ENCODE measurements at places on chromosomes 4 and X.

GRCh38 chr4:116064331-116064730, 950.9 kb upstream of the NDST4 start:
- DNase-seq: no peak

DNA sequence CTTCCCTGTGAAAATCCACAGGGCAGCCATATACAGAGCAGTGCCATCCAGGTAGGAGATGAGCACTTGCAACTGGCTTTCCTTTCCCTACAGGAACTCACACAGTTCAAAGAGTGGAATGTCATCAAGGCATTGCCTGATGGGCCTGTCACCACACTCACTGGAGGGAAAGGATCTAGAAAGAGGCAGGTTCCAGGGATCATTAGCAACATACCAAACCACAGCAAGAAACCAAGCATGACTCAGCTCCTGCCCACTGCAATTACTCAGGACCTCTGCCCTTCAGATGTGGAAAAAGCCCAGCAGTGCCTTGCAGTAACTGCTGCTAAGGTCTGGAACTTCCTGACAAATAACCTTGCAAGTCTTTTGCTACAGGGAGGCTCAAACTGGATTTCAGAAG, 101.2 kb downstream of the ZNF674 start:
- DNase-seq: no peak

DNA sequence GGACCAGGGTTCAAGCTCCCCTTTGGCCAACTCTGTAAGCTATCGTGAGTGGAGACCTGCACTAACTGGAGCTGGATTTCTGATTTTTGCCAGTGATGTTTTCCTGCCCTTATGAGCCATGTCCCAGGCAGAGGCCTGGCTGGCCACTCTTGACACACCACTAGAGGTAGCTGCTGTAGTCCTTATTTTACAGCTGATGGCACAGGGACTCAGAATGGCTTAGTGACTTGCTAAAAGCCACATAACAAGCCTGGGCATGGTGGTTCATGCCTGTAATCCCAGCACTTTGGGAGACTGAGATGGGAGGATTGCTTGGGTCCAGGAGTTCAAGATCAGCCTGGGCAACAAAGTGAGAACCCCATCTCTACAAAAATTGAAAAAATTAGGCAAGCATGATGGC, 33.4 kb downstream of the CYTL1 start:
- no peak for DNase-seq

GRCh38 chrX:68440940-68441339, 7.6 kb upstream of the OPHN1 start:
- peak; percentile 11 for DNase-seq

- no peak for DNase-seq
These were observed 11.3 kb upstream of the GLUD2 start for GRCh38 chrX:121036137-121036536.

DNA sequence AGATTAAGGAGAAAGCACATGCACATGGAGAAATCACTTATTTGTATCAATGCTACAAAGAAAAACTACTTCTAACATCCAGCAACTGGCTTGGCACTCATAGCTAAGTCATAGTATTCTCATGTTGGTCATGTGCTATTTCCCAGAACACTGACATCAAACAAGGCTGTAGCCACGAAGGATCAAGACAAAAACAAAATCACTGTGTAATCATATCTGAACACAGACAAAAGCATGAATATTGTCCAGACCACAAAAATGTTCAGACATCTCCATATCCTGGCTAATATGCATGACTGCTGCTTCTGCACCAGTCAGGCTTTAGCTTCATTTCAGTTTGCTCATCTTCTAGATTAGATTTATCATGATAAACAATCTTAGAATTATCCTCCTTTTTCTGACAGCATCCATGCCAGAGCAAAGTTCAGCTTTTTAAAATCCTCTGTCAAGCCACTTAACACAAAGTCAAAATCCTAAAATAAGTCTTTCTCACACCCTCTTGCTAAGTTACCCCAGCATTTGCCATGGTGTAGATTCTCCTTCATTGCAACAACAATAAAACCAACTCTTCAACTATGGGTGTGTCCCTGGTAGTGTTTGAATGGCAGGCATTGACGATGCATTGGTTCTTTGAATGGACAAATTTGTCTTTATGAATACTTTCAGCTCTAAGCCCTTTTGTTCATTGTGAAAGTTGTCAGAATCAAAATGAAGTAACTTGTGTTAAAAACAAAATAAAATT, 39.1 kb upstream of the NPFFR2 start:
- no peak for DNase-seq

DNA sequence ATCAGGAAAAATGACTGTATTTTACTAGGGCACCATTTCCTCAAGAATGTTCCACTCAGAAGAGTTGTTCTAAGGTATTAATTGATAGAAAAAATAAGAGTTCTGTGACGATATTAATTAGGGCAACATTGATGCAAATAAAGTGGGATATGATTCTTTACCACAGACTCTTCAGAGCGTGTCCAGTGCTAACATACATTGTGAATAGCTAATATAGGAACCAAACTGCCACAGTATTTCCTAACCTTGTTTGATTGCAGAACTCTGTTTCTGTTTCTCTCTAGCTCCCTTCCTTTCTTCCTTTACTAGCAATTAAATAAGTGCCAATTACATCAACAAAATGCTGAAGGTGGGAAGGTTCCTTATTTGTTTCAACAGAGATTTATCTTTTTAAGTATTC, 154.1 kb upstream of the CPEB2 start:
- no peak for DNase-seq

- no peak for DNase-seq
These were observed 10.3 kb upstream of the RAB33B start for GRCh38 chr4:139443661-139444060.

- DNase-seq: no peak
These were observed 9.4 kb upstream of the CDS1 start for GRCh38 chr4:84573385-84574068.

DNA sequence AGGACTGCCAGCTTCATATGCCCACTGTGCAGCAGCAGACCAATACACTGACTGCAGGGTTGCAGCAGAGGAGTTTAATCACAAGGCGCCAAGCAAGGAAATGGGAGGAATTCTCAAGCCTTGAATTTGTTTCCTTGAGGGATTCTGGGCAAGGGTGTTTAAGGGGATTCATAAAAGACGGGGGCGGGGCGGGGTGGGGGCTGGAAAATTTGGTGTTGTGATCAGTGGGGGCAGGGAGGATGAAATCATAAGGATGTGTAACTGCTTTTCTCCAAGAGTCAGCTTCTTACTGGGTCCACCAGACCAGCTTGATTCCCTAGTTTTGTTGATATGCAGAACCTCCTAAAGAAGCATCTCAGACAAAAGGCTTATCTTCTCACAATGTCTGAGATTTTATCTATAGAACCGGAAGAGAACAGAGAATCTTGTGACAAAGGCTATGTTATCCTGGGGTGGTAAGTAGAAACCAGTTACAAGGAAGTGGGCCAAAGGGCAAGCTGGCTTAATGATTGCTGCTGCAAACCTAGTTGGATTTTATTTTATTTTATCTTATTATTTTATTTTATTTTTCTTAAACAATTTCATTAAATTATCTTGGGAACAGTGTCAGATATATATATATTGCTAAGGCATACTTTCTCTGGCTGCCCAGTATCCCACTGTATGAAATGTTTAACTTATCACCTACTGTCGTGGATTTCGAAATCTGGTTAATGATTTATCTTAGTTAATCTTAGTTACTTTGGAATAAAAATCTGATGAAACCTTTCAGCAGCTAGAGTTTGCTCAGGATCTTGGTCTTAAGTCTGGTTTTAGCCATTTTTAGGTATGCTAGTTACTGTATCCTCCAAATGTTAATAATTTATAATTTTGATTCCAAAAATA, 276.4 kb downstream of the RPA4 start:
- no peak for DNase-seq

DNA sequence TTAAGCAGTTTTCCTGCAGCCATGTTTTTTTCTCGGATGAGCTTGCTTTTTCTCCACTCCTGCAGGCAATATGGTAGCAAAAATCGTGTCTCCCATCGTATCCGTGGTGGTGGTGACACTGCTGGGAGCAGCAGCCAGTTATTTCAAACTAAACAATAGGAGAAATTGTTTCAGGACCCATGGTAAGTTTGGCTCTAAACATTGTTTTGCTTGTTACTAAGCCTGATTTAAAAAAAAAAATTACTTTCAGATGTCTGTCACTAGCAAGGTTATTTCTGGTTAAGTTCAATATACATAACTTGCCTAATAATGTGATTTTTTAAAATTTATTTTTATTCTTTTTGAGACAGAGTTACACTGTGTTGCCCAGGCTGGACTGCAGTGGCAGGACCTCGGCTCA, 17.5 kb upstream of the GYG2 start:
- no peak for DNase-seq

DNA sequence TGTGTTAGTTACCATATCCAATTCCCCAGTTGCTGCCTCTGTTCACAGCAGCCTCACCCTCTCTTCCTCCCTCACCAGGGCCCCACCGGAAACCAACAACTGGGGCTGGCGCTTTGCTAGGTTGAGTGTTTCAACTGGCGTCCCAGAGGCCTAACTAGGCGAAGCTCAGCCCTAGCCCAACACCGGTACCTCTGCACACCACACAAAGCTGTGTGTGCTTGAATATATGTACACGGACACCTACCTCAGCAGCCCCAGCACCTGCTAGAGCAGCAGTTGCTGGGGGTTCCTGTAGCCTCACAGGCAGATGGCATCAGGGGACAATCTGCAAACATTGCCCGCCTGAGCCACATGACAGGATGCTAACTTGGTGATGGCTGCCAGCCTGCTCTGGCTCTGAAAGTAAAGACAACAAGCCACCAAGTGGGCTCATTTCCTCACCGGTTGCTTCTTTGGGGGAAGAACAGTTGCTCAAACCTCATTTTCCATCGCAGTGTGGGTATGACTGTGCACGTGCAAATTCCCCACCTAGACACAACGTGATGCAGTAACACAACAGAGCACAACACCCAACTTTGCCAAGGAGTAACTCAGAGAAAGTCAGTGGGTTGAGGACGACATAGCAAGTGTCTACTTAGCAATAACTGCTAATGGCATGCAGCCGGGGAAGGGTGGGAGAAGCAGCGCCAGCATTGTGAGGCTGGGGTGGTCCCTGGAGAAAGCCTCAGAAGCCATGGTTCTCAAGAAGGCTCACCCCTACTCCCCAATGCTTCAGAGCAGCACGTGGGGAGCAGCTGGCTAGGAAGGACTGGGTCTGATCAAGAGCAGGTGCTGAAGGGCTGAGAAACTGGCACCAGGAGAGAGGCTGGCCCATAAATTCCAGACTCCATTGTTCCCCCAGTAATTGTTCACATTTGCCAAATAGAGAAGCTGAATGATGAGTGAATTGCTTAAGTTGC, 139.5 kb downstream of the SH3KBP1 start:
- DNase-seq: no peak

GRCh38 chr4:139676913-139677585, 11.4 kb downstream of the MGST2 start:
- no peak for DNase-seq

DNA sequence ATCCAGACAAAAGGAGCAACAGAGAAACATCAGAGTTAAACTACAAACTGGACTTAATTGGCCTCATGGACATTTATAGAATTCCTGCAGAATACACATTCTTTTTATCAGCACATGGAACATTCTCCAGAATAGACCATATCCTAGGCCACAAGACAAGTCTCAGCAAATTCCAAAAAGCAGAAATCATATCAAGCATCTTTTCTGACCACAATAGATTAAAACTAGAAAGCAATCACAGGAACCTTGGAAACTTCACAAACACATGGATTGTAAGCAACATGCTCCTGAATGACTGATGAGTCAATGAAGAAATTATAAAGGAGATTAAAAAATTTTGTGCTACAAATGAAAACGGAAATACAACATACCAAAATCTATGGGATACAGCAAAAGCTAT, 526.7 kb downstream of the PCDH7 start:
- no peak for DNase-seq

DNA sequence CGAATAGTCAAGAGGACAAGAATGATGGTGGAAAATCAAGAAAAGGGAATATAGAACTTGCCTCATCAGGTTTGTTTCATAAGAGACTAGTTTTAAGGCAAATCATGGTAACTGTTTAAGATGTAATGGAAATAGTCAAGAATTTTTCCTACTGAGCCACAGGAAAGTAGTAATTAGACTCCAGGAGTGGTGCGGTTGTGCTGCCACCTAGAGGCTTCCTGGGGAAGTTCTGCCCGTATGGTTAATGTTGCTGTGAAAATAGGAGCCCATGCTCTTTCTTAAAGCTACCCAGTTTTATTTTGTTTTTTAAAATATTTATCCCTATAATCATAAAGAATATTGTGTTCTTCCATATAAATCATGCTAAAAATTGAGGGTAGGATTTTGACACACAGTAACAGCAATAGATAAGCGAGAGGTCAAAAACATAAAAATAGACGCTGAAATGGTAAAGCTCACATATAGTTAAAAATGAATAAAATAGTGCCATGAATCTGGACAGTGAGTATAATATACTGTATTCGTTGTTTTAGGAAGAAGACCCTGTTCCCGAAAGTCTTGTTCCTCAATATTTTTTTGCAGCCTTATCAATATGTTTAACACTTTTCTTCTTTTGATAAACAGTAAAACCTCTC, 87.0 kb downstream of the PHOX2B start:
- DNase-seq: peak; percentile 5

DNA sequence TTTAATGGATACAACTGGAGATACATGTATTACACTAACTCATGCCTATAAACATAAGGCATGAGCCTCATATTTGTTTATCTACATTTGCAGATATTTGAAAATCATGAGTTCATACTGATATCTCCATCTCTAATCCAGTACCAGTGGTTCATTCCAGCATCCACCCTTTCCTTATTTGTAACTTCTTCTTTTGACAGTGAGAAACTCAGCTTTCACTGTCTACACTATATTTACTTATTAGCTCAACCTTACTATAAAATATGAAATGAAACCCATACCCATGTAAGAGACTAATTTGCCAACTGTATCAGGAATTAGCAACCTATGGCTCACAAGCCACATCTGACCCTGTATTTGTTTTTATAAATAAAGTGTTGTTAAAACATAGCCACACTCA, 161.9 kb upstream of the GPRIN3 start:
- no peak for DNase-seq

- no peak for DNase-seq
These were observed 69.2 kb downstream of the SRPX start for GRCh38 chrX:38151441-38151840.

DNA sequence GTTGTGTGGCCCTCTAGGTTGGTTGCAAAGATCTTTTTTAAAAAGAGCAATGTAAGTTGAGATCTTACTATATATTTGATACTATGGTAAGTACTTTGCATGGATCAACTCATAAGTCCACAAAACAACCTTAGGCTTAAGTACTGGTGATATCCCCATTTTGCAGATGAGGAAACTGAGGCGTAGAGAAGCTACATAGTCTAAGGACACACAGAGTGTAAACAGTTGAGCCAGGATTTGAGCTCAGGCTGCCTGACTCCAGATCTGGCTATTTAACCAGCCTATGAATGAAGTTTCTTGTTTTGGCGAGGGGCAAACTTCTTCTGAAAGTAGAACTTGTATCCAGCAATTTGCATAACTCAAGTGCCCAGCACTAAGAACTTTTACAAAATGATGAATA, 38.6 kb upstream of the STX18 start:
- DNase-seq: no peak
